NK-92 treated with Interleukin-12 subunit alpha and Interleukin-12 subunit beta, amount 100 ng/mL, for 24 hours (cell line): ENCODE measurements at places on chromosomes 13 and 19.

DNA sequence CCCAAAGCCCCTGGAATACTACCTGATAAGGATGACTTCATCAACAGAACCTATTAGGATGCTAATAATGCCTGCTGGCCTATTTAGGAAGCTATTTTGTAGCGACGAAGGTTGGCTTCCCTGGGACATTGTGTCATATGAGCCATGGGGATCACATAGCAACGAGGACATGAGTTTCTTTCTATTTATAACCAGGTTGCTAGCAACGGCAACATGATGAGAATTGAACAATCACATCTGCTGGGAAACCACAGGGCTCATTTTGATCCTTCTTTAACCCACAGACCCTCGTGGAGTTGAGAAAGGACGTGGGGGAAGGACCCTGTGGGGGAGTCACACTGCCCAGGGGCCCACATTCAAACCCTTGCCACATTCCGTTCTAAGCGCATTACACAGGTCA is 172.2 kb downstream of the COL4A1 start:
- DNase-seq: no peak

GRCh38 chr19:47005164-47005641 is 14.4 kb upstream of the NPAS1 start:
- no peak for DNase-seq

DNA sequence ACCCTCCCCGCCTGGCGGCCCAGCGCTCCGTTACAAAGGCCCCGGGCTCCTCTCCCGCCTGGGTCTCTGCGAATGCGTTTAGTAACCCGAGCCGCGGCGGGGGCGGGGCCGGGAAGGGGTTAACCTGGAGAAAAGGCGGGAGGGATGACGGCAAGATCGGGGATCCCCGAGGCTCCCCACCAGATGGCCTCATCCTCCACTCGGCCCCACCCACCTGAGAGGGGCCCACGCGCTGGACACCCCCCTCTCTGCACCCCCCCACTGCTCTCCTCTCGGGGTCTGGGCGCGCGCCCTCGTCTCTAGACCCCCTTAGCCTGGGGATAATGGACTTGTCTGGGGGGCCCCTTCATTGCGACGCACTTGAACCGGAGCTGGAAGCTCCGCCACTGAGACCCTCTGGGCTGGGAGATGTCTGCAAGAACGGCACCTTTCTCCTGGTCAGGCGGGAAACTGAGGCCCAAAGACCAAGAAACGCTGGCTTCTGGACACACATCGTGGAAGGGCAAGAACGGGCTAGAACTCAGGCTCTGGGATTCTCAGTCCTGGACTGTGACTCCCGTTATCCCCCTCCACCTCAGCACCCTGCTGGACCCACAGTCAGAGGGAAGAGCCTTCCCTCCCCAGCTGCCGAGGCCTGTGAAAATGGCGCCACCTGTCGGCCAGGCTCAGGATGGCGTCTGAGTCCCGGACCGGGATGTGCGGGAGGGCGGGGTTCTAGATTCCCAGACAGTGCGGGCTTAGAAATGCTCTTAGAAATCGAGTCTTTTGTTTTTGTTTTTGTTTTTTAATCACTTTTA is 2.9 kb upstream of the LTBP4 start:
- DNase-seq: peak; percentile 48

- DNase-seq: no peak
Observed at GRCh38 chr13:35984776-35985453, 146.3 kb downstream of the DCLK1 start.

DNA sequence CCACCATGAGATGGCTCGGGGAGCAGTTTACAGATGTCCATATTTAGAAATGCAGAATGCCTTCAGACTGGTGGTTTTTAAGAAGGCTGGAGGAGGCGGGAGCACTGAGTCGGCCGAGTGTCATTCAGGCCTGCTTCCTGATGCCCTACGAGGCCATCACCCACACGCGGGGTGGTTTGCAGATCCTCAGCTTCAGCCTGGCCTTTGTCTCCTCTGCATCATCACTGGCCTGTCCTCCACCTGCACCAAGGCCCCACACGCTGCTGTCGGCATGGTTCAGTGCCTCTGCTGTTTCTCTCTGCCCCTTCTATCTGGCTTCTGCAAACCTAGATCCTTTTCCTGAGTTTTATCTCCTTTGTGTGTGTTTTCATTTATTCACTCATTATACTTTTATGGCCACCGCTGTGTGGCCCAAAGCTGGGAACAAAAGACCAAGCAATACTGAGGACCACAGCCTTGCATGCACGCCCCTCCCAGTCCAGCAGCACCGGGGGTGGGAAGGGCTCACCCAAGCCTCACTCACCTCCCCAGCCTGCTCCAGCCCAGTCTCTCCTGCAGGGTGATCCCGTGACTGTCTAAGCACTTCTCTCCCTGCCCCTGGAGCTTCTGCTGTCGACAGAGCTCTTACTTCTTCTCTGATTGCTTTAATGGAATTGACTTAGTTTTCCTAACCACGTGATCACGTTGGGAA is 240.8 kb downstream of the TEX29 start:
- DNase-seq: no peak

DNA sequence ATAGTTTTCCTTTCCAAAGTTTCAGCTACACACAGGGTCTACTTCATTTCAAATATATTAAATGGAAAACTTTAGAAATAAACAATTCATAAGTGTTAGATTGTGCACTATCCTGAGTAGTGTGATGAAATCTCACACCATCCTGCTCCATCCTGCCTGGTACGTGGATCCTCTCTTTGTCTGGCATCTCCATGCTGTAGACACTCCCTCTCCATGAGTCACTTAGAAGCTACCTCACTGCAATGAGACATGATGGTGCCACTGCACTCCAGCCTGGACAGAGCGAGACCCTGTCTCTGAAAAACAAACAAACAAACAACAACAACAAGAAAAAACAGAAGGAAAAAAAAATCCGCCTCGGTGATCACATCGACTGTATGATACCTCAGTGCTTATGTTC is 191.8 kb downstream of the PCCA start:
- DNase-seq: no peak

- DNase-seq: no peak
Observed at GRCh38 chr19:58217069-58217481, 11.6 kb upstream of the ZNF544 start.

- DNase-seq: no peak
Observed at GRCh38 chr13:41833201-41833600, 127.7 kb downstream of the VWA8 start.

DNA sequence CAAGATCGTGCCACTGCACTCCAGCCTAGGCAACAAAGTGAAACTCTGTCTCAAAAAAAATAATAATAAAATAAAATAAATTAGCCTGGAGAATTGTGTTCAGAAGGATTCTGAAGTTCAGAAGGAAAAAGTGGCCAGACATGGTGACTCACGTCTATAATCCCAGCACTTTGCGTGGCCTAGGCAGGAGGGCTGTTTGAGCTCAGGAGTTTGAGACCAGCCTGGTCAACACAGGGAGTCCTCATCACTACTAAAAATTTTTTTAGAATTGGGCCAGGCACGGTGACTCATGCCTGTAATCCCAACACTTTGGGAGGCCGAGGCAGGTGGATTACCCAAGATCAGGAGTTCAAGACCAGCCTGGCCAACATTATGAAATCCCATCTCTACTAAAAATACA is 6.0 kb downstream of the RDH8 start:
- no peak for DNase-seq

DNA sequence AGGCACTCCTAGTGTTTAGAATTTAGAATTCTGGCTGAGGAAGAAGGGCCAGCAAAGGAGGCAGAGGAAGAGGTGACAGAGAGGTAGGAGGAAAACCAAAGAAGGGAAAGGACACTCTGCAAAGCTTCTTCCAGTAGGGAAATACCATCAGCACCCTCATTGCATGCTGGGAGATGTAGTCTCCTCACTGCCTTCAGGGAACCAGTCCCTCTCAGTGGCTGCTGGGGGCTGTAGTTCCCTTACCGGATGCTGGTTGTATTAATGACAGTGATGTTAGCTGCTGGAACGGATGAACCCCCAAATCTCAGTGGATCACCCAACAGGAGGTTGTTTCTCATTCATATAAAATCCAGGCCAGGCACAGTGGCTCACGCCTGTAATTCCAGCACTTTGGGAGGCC is 10.1 kb downstream of the GRIN2D start:
- DNase-seq: peak; percentile 29

GRCh38 chr13:25046985-25047511 is 48.9 kb upstream of the PABPC3 start:
- no peak for DNase-seq

GRCh38 chr13:50629966-50630365 is 213.5 kb downstream of the DLEU7 start:
- no peak for DNase-seq
